ENCODE measurements at places on chromosomes 11 and 22.

DNA sequence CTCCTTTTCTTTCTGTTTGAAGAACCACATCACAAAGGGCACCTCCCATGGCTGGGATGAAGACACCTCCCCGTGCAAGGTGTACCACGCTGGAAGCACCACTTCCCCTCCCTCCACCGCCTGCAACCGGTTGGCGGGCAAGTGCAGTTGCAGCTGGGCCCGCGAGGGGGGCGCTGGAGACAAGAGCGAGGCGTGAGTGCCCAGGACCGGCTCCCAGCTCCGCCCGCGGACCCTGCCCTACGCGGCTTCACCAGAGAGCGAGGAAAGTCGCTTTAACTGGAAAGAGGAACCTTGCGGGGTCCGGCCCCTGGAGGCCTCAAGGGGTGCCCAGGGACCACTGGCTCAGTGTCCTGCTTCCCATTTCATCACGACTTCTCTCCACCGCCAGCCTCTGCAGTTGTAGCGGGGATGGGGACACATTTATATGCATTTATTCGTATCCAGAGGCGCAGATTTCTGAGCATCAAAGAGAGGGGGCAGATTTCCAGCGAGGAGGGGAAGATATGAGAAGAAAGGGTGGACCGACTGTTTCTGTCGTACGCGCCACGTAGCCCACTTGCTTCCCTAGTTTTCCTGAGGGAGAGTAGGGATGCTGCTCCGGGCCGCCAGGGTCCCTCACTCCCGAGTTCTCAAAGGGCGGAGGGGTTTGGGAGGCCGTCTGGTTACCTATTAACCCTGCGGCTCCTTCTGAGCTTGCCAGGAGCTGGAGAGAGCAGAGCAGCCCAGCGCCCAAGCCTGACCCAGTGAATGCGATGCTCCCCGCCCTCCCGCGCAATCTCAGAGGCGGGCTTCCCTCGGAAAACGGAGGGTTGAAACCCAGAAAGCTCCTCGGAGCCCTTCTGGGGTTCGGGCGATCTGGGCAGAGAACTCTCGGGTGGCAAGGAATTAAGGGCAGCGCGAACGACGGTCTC is 3.5 kb downstream of the ESAM start:
- DNase-seq = peak; percentile 62

GRCh38 chr11:64447831-64448598 is 89.1 kb downstream of the RPS6KA4 start:
- DNase-seq = peak; percentile 67

DNA sequence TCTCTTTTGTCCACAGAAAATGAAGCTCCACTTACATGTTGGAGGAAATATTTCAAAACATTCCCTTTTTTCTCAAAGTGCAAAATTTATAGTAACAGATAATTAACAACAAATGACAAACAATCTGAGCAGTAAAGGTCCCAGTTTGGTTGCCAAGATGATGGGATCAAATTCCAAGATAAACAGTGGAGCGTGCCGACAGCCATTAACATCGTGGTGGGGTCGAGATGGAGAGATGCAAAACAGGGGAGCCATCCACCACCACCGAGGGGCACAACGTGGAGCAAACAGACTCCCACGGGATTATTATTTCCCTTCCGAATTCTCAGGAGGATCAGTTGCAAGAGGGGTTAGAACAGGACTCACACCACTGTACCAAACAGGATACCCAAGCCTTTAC is 17.2 kb downstream of the MPPED2 start:
- no peak for DNase-seq

DNA sequence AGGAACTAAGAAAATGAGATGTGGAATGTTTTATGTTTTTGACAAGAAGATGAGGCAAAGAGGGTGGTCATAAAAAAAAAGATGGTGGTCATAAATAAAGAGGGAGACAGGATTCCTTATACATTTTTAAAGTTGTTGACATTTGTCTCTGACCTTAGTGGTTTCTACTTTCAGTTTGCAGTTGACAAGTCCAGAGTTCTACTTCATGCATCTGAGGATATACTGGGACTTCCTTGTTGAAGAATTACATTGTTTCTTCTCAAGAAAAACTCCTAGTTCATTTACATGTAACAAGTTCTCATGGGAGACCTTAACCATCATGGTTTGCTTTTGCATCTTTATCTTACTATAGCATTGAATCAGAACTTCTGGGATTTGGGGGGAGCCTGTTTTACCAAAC is 1.2 kb downstream of the OR6X1 start:
- no peak for DNase-seq

DNA sequence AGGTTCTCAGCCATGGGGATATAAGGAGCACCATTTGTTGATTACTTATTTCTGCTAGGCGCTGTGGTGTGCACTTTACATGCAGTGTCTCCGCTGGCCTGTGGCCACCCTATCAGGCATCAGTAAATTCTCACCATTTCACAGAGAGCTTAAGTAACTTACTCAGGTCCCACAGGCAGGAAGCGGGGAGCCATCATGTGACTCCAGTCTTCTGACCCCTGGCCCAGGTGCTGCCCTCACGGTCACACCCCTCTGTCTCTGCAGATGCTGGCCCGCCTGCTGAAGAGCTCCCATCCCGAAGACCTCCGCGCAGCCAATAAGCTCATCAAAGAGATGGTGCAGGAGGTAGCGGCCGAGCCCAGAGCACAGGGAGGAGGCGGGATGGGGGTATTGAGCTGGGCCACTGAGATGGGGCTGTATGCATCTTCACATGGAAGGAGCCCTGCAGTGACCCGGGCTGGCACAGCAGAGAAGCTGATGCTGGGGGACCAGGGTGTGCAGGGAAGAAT is 12.8 kb downstream of the GGA1 start:
- no peak for DNase-seq

GRCh38 chr11:7072401-7073028 is 16.3 kb upstream of the RBMXL2 start:
- no peak for DNase-seq

DNA sequence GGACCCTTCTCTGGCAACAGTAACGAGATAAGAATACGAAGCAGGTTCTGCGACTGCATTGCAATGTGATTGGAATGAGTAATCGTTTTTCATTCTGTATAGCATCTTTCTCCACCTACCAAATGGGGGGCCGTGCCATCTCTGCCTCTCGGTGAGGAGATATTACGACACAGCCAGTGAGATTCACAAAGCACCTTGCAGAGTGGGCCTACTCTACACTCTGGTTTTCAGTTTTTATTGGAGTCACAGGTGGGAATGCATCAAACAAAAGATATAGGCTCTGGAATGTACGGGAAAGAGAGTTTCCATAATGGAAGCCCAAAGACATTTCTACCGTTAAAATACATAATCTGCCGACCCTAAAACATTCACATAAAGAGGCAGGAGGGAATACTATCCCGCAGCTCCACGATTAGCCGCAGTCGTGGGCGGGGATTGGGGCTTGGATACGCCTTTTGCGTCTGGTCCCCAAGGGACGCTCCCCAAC is 423 bp upstream of the RTN3 start:
- no peak for DNase-seq

DNA sequence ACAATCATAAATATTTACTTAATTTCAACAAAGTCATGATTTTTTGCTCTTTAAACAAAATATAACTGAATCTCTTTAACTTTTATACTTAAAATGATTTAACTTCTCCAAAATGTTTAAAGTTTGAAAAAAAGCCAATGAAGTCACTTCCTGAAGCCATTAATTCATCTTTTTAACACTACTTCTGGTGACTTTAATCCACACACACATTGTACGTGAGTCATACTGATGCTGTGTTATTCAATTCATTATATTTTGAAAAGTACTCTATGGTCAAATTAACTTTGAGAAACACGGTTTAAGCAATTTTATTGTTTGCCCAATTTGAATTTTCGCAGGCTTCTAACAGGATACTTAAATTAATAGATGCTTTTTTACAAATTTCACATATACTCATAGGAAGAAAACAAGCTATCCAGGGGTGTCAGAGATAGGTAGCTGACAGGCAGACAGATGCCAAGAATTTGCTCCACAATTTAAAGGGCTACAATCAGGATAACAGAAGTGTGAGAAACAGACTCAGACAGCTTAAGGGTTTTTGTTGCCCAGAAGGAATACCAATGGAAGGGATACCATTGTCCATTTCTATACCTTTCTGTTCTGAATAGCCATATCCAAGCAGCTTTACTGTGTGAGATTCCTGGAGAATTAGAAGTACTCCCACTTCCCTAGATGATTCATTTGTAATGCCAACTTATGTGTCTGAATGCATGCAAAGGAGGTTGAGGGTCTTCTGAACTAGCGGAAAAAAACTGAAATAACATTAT is 118.4 kb downstream of the RBFOX2 start:
- DNase-seq = no peak

- no peak for DNase-seq
These were observed 3.1 kb upstream of the PANX1 start for GRCh38 chr11:94125407-94126115.

GRCh38 chr11:64263947-64264317 is 12.6 kb downstream of the PLCB3 start:
- DNase-seq = no peak

GRCh38 chr11:93490996-93491618 is 52.1 kb downstream of the SMCO4 start:
- no peak for DNase-seq

DNA sequence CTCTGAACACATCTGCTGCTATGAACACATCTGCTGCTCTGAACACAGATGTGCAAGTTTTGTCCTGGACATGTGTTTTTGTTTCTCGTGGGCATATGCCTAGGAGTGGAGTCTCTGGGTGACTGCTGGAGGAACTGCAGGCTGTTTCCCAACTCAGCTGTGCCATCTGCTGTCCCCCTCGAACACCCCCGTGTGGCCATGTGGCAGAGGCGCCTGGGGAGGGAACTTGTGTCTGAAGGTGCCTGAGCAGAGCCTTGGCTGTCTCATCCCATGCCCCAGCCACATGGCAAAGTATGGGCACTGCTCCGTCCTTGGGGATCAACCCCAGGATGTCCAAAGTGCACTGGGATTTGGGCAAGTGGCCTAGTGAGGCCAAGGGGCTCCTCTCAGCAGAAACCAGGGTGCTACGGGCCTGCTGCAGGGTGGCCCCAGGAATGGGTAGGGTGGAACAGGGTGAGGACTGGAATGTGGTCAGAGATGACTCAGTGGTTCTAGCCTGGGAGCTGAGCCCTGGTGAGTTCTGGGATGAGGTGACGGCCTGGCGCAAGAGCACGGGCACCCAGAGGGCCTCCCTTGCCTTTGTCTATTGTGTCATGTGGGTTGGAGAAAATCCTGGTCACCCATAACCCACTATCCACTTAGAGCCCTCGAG is 14.7 kb downstream of the GATD1 start:
- peak; percentile 74 for DNase-seq

DNA sequence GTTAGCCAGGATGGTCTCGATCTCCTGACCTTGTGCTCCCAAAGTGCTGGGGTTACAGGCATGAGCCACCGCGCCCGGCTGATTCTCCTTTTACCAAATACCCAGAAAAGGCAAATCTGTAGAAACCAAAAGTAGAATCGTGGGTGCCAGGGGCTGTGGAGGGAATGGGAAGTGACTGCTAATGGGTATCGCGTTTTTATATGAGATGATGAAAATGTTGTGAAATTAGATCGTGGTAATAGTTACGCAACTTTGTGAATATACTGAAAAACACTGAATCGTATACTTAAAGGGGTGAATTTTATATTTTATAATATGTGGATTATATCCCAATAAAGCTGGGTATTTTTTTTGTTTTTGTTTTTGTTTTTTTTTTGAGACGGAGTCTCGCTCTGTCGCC is 48.2 kb upstream of the CREB3L1 start:
- DNase-seq = no peak

GRCh38 chr11:16178273-16178672 is 178.1 kb downstream of the SOX6 start:
- DNase-seq = no peak

DNA sequence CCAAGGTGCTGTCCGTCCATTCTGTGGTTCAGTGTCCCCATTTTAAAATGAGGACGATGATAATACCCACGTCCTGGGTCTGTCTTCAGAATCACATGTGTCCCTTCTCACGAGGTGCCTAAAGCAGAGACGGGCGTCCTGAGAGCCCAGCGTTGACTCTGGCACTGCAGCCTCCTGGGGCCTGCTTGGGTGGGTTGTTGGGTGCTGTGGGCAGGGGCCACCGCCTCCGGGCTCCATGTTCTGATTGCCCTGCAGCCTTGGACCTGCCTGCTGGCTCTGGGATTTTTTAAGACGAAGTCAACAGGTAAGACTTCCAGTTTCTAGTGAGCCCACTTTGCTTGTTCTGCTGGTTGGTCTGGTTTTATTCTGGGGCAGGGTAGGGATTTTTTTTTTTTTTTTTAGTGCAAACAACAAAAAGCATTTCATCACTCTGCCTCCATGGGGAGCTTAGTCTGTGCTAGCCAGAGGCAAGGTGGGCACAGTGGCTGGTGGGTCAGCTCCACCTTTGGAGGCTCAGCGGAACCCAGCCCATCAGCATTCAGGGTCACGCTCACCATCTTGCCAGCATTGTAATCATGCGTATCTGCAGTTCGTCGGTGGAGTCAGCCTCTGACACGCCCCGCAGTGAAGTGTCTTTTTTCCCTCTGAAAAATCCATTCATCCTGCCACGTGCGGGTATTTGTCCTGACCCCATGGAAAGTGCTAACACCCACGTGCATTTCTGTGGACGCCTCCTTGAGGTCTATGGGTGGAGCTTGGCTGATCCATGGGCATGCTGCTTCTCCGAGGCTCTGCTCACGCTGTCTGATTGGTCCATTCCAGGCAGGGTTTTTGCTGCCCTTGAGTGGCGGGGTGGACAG is 28.3 kb downstream of the NADSYN1 start:
- DNase-seq = no peak

DNA sequence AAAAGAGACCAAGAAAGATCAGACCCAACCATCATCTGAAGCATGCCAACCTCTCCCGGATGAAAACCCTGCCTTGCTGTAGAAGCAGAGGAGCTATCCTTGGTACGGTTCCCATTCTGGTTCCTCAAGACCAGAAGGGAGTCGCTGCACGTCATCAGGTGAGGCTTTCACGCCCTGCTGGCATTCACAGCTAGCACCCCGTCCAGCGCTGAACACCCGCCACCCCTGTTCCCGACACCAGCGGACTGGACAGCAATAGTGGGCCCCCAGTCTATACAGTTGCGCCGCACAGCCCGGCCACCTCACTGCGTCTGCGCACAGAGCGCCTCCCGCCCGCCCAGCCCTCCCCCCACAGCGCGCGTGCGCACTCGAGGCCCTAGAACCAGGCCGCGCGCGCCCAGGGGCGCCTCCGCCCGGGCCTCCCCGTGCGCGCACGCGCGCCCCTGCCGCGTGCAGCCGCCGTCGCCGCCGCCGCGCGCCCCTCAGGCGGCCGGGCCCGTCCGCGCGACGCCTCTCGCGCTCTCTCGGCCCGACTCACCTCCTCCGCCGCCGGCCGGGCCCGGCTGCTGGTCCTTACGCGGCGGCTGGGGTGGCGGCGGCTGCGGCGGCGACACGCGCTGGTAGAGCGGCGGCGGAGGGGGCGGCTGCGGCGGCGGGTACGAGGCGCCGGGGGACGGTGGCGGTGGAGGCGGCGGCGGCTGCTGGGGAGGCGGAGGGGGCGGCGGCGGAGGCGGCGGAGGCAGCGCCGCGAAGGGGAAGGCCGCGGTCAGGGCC is 706 bp downstream of the SF1 start:
- DNase-seq = peak; percentile 84

GRCh38 chr11:107651672-107652071 is 60.2 kb downstream of the SLN start:
- DNase-seq = no peak

GRCh38 chr11:65557280-65558001 is 718 bp downstream of the LTBP3 start:
- no peak for DNase-seq

All from globus pallidus (tissue), 1 donor.